ENCODE measurements at places on chromosomes 5 and 9.

- no peak for DNase-seq
Observed at GRCh38 chr9:27622693-27623340, 49.5 kb upstream of the C9orf72 start.

DNA sequence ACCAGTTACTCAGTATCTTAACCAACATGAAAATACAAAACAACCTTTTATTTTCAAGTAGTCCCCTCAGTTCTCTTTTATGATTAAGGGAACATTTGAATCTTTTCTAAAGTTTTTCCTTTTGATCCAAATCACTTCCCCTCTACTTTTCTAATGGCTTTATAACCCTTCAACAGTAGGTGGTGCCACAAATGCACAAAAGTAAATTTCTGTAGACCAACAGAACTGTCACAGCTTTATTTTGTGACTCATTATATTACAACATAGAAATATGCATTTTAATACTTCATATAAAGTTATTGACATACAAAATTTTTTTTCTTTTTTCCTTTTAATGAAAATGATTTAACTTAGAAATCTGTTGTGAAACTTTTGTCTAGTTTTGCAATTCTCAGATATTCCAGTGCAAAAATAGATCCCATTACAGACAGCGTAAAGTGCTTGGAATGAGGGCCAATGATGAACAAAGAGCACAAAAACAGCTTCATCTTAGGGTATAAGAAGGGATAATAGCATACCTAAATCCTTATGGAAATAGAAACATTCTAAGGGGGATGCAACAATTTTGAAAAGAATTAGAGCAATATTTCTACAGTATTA is 17.0 kb downstream of the NIPSNAP3B start:
- no peak for DNase-seq

DNA sequence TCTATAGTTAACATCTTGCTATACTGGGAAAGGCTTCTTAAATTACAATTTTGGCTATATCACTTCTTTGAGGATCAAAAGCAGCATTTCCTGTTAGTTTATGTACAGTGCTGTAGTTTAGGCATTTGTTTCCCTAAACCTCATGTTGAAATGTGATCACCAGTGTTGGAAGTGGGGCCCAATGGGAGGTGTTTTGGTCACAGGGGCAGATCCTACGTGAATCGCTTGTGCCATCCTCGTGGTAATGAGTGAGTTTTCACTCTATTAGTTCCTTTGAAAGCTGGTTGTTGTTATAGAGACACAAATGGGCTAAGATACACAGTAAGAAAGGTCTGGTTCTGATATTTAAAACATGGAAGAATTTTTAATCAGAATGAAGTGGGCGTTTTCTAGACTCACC is 5.8 kb downstream of the ACTL7A start:
- DNase-seq, result no peak

- no peak for DNase-seq
Observed at GRCh38 chr9:80874276-80874675, 815.1 kb downstream of the TLE1 start.

- no peak for DNase-seq
Observed at GRCh38 chr9:132849185-132849706, 28.8 kb downstream of the AK8 start.

GRCh38 chr5:79684782-79685181 is 4.9 kb upstream of the CMYA5 start:
- DNase-seq, result no peak

- no peak for DNase-seq
Observed at GRCh38 chr5:118578093-118578492, 410.3 kb downstream of the DTWD2 start.

- DNase-seq, result no peak
Observed at GRCh38 chr5:96476654-96477053, 43.6 kb upstream of the PCSK1 start.

DNA sequence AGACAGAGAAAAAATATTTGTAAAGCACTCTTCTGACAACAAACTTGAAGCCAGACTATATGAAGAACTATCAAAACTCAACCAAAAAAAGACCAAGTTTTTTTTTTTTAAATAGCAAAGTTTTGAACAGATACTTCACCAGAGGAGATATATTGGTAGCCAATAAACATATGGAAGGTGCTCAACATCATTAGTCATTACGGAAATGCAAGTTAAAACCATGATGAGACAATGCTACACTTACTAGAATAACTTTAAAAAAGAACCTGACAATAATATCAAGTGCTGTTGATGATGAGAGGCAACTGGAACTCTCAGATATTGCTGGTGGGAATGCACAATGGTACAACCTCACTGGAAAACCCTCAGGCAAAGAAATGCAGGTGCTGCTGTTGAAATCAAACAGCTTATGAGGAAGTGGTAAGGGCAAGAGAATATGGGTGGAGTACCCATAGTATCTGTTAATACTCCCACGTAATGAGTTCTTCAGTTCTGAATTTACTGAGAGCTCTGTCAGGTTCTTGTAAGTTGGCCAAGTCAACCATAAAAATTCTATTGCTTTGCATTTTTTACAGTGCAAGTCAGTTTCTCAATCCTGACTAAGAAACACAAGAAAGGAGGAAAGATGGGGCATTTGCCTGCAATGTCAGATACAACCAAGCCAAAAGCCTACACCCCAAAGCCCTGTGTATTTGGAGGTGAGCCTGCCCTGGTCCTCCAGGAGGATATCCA is 87.3 kb upstream of the GNAQ start:
- DNase-seq, result no peak

- DNase-seq, result no peak
Observed at GRCh38 chr5:58211441-58211840, 248.4 kb downstream of the PLK2 start.

- no peak for DNase-seq
Observed at GRCh38 chr9:127539259-127539981, 72.7 kb upstream of the STXBP1 start.

DNA sequence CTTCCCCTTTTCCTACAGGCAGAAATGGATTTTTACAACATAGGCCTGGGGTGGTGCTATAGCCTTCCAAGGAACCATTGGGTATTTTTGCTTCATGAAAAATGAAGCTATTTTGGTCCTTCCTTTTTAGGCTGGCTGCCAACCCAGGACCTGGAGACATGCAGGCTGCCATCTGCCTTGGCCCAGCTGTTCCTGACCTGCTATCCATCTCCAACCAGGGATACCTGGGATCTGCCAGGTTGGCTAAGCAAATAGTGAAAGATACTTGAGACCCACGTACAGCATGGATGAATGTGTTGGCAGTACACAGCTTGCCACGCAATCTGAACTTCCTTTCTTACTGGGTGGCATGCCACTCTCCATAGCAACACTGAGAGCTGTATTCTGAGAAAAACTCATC is 31.1 kb downstream of the MRPS27 start:
- DNase-seq, result no peak

GRCh38 chr5:58486290-58486689 is 4.9 kb upstream of the GAPT start:
- DNase-seq, result no peak

DNA sequence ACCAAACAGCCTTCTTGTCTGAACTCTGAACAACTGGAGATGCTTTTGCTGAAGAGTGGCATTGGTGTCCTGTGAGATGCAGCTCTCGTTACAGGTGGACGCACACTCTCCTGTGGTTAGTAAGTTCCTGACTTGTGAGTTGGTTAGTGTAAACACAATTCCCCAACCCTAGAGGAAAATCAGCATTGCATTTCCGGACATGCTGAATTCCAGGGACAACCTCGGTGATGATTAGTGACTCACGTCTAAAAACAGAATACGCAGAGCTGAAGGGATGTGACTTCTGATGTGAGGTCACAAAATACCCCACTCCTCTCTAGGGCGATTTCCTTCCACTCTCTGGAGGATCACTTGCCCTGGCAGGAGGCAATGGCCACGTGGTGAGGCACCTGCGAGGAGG is 5.0 kb downstream of the OR2V2 start:
- DNase-seq, result no peak

DNA sequence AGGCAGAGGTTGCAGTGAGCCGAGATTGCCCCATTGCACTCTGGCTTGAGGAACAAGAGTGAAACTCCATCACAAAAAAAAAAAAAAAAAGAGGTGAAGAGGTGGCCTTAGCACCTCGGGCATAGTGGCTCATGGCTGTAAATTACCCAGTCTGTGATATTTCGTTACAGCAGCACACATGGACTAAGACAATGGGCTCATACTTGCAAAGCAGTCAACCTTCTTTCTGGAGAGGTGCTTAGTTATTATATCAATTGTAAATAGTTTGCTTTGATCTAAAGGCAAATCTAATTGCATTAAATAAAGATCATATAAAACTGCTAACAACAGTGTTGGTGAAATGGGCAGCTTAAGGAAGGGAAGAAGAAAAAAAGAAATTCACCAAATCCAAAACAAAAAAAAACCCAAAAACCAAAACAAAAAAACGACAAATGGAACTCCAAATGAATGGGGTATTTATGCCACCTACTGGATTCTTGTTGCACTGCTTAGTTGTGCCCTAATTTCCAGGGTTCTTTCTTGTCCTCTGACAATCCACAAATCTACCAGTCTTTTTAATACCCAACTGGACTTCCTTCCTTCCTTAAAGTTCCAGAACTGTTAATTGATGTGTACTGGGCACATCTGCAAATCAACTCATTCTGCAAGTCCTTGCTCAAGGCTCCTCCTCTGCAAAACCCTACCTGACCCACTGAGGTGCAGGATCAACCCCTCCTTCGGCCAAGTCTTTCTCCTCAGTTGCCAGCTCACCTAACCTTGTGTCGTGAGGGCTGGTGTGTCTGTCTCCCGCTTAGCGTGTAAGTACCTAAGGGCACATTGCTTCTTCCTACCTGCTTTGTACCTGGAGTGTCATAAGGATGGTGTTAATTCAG is 35.0 kb upstream of the DMRT1 start:
- DNase-seq, result no peak

GRCh38 chr9:116288658-116289057 is 135.1 kb downstream of the PAPPA start:
- no peak for DNase-seq

DNA sequence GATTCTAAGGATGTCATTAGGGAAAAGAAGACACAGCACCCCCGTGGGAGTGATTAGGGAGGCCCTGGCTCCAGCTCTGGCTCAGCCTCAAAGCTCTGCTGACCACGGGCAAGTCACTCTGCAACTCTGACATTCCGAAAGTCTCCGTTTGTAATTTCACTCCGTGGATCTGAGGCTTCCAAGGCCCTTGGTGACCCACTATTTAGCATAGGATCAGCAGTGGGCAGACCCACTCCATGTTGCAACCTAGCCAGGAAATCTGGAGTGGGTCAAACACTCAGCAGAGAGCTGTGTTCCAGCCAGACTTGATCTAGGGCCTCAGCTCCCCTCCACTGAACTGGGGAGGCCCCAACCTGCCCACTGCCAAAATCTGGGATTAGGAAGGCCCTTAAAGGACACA is 11.8 kb downstream of the PHF19 start:
- no peak for DNase-seq

DNA sequence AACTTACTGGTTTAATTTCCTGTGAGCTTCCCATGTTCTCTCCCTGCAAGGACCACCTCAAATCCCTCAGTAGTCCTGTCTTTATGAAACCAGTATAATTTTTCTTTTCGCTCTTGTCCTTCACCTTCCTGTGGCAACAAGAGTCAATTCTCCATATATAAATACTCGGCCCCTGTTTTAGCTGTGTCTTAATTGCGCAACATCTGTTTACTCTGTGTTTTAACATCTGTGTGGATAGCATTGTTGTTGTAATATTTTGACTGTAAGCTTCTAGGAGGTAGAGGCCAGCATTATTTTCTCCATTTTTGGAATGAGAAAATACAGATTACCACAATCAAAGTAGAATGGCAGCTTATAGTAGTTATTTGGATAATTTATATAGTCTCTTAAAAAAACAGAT is 30.2 kb upstream of the CDKN2B start:
- DNase-seq, result no peak

DNA sequence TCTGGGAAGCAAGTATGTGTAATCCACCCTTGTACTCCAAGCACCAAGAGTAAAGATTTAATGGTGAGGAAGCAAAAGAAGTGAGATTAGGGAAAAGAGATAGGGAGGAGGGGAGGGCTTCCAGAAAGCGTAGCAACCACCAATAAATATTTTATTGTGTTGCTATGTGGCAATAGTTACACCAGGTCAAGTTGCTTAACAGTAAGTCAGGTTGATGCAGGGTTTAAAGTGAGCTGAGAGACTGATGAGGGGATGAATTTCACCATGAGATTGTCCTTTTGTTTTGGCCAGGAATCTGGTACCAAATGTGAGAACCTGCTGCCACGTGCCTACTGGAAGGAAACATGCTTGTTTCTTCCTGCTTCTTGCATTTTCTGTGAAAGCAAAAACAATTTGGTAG is 62.7 kb downstream of the PCSK5 start:
- DNase-seq, result no peak

- no peak for DNase-seq
Observed at GRCh38 chr5:14365831-14366430, 215.7 kb upstream of the OTULINL start.

- DNase-seq, result no peak
Observed at GRCh38 chr5:40240111-40240510, 439.6 kb upstream of the PTGER4 start.

GRCh38 chr5:86879086-86879485 is 261.3 kb downstream of the COX7C start:
- no peak for DNase-seq

DNA sequence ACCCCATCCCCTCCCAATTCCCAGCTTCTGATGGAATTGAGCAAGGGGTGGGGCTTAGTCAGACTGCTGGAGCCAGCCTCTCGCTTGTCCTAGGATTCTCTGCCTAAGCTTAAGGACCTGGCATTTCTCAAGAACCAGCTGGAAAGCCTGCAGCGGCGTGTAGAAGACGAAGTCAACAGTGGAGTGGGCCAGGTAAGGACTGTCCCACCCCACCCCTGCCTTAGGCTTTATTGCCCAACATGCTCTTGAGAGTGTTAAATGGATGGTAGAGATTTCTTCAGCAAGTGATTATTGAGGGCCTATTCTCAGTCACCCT is 1.1 kb downstream of the SLC35A4 start:
- DNase-seq, result no peak

GRCh38 chr5:2259494-2260107 is 376.9 kb upstream of the IRX4 start:
- DNase-seq, result no peak

GRCh38 chr9:86836797-86837196 is 110.5 kb downstream of the GAS1 start:
- DNase-seq, result no peak

All from stimulated activated CD4-positive, alpha-beta T cell treated with anti-CD3 and anti-CD28 coated beads, Interleukin-15, amount 100 ng/mL, for 1 hour (primary cell).